ENCODE measurements at places on chromosomes 11 and 22. TPM values are rescaled to one million over a fixed set of nuclear protein-coding genes. Genes with fewer than 3 reads are reported as not detected.

GRCh38 chr11:86696004-86696403 is 23.6 kb upstream of the ME3 start:
- no peak for DNase-seq

DNA sequence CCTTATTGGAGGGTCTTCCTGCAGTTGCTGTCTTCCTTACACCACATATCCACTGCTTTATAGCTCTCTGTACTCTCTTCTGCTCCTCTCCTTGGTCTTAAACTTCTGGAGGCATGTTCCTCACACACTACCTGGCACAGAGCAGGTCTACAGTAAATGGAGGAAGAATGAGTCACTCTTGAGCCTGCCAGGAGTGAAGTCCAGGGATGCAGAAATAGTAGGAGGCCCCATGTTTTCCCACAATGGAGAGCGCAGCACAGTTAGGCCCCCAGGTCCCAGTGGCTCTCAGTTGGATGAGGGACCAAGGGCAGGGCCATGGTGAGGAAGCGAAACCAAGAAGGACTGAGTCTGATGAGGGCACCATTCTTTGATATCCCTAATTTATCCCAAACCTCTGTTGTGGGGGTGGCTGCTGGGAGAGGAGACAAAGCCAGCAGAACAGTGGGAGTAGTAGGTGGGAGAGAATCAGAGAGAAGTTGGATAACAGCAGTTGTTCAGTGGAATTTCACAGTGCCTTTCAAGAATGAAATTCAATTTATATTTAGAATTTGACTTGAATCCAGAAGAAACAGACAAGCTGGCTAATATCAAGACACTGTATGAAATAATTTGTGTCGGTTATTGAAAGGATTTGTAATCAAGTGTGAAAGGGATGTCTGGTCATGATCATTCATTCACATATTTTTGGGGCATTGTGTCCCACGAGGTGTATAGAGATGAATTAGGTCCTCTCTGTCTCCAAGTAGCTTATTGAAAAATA is 187.8 kb downstream of the HIPK3 start:
- no peak for DNase-seq

DNA sequence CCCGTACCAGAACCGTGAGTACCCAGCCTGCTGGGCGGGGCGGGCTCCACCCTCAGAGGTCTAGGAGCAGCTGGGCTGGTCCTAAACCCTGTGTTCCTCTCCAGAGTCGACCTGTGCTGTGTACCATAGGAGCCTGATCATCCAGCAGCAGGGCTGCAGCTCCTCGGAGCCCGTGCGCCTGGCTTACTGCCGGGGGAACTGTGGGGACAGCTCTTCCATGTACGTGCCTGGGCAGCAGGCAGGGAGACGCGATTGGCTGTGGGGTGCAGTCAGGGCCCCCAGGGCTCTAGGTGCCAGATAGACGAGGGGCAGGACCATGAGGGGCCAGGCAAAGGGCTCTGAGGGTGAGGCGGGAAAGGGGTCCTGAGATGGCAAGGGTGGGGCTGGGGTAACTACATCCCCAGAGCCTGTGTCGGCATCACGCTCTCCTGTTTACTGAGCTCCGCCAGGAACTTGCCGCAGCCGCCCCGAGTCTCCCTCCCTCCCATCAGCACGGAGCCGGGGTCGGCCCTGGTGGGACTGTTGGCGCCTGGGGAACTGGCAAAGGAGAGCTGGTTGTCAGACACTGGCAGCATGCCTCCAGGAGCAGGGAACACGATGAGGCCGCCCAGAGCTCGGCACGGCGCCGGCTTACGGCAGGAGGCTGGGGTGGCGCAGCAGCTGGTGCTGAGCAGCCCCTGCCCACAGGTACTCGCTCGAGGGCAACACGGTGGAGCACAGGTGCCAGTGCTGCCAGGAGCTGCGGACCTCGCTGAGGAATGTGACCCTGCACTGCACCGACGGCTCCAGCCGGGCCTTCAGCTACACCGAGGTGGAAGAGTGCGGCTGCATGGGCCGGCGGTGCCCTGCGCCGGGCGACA is 22.9 kb upstream of the MUC5B start:
- DNase-seq: peak; percentile 87

GRCh38 chr11:124717786-124718651 is 21.7 kb upstream of the NRGN start:
- no peak for DNase-seq

DNA sequence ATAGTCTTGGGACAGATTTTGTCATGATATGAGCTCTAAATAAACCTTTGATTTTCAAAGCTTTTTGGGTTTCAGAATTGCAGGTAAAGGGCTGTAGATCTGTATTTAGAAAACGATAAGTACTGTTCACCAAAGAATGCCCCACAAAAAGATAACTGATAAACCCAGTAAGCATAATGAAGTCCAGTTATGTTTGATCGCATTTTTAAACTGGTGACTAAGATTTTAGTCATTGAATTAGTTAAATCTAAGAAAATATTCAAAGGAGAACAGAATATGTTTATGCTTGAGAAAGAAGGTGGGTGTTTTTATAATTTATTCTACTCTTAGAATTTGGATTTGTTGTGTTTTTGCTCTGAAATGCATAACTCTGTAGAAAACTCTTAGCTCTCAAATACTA is 11.6 kb downstream of the DEPDC7 start:
- DNase-seq: no peak

GRCh38 chr11:93921695-93922468 is 71.5 kb upstream of the VSTM5 start:
- no peak for DNase-seq

GRCh38 chr11:3338569-3339339 is 40.2 kb downstream of the ZNF195 start:
- DNase-seq: no peak

GRCh38 chr22:44393066-44393465 is 80.3 kb upstream of the SHISAL1 start:
- DNase-seq: peak; percentile 62

GRCh38 chr11:85823816-85824215 is 12.9 kb upstream of the SYTL2 start:
- DNase-seq: no peak

DNA sequence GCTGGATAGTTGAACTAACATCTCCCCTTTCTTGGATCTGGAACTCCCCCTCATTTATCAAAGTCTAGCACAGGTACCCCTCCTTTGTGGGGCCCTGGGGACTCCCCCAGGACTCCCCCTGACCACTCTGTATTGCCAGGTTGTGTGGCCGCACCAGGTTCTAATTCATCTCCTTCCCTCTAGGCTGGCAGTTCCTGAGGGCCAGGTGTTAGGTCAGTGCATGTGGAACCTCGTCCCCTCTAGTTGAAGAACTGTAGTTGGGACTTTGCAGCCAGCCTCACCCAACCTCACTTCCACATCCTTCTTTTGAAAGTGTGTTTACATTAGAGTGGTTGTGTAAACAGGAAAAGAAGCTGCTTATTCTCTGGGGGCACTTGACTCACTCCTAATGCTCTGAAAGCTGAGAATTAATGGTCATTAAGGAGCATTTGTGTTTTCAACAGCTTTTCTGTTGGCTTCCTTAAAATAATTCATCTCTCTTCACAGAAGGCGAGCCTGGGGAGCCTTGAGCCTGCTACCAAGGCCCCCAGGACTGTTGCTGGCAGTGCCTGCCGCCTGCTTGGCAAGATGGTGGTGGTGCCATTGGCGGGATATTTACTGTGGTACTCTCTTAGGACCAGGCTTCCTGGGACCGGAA is 11.8 kb downstream of the UPB1 start:
- no peak for DNase-seq

DNA sequence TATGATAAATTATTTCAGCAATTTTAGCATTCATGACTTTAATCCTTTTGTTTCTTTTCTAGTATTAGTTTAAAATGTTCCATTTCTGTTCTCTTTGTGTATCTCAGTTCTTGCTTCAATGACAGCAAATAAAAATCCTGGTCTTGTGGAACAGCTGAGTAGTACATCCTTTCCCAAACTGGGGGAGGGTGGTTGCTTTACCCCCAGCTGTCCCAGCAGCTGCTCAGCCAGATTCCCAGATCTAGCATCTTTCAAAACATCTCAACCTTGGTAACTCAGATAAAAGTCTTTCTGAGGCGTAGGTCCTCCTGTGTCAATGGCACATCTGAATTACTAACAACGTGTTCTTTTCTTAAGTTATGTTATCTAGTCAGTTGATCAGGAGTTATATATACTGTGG is 72.2 kb upstream of the GRK2 start:
- no peak for DNase-seq

DNA sequence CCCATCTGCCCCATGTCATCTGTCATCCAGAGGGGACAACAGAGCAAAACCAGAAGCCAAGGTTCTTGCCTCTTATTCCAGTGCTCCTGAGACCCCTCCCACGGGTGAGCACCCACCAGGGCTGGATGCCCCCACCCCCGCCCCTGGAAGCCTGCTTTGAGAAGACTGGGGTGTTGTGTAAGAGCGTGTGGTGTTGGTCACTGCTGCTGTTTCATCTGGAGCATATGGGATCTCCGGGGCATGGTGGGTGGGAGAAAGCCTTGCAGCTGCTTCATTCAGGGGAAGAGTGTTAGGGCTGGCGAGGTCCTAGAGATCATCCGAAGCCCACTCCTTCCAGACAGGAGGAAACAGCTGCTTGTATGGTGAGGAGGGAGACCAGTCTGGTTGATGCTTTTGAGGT is 54.1 kb downstream of the CHRDL2 start:
- peak; percentile 43 for DNase-seq

- DNase-seq: no peak
Measured at GRCh38 chr11:117676501-117676900, 120.5 kb downstream of the DSCAML1 start.

DNA sequence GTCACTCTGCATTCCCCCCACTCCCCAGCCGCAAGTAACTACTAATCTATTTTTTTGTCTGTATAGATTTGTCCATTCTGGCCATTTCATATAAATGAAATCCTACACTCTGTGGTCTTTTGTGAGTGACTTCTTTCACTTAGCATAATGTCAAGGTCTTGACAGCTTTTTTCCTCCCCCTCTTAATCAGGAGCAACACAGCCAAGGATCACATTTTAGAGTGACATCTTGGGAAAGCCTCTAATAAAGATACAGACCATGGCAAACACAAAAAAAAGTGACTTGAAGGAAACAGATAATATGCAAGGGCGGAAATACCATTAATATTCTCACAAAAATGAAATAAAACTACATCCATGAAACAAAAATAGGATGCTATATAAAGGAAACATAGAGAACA is 43.9 kb downstream of the RAB30 start:
- DNase-seq: no peak

DNA sequence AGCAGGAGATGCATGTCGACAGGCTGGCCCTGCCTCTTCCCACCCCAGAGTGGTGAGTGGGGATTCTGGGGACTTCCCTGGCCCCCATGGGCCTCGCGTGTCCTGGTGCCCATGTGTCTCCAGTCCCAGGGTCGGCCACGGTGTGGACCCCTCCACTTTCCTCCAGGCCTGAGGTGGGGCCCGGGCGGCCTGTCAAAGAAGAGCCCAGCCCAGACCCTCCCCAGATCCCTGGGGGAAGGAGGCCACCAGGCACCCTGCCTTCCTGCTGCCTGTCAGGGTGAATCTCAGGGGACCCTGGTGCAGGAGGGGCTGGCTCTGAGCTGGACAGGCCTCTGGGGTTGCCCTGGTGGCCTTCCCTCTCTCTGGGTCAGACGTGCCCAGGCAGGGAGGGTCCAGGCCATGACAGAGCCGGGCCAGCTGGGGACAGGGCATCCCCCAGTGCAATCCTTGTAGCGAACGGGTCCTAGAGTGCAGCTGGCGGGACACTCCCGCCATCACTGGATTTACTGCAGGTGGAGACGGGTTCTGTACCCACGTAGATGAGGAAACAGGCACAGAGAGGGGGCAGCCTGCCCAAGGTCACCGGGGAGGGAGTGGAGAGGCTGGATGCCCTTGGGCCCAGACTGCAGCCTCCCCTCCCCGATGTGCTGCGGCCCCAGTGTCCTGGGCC is 13.5 kb upstream of the MUC6 start:
- DNase-seq: no peak

DNA sequence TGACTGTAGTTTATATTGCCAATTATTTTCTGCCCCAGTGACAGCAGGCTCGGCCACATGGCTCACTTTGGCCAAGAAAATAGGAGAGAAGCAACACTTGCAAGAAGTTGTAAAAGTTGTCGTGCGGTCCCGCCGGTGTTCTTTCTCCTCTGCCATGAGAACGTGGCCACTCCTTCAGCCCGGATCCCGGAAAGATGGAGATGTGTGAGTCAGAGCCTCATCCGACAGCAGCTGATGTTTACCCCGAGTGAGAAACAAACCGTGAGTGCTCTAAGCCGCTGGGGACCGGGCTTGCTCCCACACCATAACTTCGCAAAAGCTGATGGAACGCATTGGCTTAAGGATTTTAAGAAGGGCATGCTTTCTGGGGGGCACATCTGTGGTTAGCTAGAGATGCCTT is 157.0 kb downstream of the CACNA1I start:
- DNase-seq: no peak

- DNase-seq: no peak
Measured at GRCh38 chr11:124902616-124903015, 5.0 kb upstream of the ROBO4 start.

- no peak for DNase-seq
Measured at GRCh38 chr22:22935056-22935545, 47.5 kb downstream of the IGLL5 start.

DNA sequence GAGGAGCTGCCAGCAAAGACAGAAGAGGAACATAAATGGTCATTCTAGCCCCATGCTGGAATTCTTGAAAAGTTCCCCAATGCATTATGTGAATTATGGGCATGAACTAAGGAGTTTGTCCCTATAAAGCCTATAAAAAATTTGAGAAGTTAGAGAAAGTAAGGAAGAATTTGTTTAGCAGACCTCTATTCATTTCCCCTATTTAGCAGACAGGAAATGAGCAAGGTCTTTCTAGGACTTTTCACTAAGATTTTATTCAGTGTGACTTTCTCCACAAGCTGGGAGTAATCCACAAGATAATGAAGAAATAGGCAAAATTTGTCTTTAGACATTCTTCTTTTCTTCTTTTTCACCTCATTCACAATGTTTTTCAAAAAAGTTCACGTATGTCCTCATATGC is 20.0 kb downstream of the PRRG4 start:
- DNase-seq: no peak

MS4A6A gene
- total RNA-seq: 196 TPM

OR6A2 gene
- total RNA-seq: 0.35 TPM

PAX6 gene
- 0.32 TPM for total RNA-seq

HEPN1 gene
- total RNA-seq: not detected

BAIAP2L2 gene
- total RNA-seq: 1.8 TPM

KRTAP5-10 gene
- total RNA-seq: not detected

RTN4RL2 gene
- total RNA-seq: 2.8 TPM

CYTH4 gene
- total RNA-seq: 44.7 TPM

SLC25A18 gene
- total RNA-seq: 8.4 TPM

ROBO4 gene
- total RNA-seq: 70.9 TPM
